AG10803 (cell line): ENCODE measurements at places on chromosomes 5 and 9.

DNA sequence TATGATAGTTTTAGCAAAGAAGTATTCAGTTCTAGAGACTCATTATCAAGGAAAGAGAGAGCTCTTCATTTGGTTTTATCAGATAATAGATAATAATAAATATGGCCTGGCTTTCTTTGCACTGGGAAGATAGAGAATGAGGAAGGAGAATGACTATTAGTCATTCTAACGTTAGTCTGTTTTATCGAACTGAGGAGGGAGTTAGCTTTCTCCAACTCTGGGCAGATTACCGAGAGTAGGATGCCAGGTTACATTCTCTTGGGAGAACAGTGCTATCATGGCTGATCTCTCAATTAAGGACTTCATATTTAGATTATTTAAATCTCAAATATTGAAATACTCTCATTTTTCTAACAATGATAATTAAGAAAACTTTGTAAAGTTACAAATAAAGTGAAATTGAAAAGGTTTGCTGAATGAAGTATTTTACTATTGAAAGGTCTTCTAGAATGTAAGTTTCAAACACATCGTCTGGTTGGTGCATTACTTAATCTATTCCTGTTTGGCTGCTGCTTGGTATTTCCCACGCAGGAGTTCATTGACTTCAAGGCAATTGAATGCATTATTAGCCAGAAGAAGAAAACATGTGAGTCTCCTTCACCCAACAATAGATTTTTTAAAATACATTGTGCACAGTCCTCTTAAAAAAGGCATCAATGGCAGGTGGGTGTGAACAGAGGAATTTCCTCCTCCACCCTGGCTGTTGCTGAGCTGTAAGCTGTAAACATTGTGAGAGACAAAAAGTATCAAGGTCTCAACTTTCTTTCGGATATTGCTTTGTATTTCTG is 140.8 kb downstream of the C9orf152 start:
- peak; percentile 21 for DNase-seq

- no peak for DNase-seq
Measured at GRCh38 chr5:170137694-170138214, 32.1 kb downstream of the FOXI1 start.

DNA sequence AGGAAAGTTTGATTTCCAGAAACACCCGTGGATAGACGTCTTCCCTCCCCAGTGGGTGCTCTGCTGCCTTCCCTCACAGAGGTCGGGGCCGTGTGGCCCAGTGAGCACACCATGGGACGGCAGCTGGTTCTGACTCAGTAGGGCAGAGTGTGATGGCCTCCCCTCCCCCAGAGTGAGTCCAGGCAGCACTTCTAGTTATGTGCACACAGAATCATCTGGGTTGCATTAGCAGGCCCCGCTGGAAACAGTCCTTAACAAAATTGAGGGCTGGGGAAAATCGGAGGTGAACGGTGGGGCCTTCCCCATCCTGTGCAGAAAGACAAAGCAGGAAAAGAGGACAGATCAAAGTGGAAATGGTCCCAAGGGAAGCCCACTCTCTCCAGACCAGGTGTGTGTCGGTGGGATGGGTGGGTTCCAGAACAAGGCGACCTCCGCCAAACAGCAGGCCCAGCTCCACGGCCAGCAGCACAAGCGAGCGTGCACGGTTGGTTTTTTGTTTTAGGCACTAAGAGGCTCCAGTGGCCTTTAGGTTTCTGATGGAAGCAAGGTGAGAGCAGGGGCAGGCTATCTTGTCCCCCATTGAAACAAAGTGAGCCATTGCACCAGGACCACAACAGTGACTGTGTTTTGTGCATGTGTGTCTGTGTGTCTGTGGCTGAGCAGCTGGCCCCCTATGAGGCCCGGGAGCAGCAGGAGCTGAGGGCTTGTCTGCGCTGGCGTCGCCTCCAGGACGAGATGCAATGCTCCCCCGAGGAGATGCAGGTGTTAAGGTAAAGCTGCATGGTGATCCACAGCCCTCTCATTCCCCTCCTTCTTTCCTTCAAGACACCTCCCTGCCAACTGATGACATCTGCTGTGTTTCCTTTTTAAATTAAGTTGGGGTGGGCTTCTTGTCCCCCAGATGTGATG is 201.5 kb downstream of the AOPEP start:
- DNase-seq, result peak; percentile 63

DNA sequence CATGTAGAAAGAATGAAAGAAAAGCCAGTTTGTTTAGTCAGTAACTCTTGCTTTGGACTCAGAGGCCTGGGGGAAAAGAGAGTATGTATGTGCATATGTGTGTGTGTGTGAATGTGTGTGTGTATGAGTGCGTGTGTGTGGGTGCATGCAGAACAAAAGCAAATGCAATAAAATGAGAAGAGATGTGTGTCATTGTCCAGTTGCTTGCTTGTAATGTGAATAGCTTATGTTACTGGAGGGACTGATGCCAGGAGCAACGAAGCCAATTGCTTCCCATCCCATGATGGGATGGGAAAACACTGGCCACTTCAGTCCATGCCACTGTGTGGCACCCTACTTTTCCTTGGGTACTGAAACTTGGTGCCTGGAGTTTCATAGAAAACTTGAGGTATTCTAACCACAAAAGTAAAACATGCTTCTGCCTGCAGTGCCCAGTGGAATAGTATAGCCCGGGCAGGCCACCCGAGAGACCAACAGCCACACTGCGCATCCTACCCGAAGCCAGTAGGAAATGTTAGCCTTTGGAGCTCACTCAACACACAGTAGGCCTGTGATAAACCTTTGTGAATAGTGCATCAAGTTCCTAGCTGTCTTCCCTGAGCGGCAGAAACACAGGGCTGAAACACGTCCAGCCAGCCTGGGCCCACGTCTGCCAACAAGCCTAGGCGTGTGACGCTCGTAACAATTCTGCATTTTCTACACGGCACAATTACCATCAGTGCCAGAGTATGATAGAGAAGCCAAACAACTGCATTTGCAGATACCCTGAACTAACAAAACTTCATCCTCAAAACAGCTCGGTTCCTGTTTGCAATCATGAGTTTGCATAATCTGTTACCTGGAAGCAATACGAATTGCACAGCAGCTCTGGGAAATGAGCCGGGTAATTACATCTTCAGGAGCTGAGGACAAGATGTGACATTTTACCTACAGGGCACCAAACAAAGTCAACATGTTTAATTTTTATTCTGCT is 198.1 kb downstream of the SYK start:
- DNase-seq, result no peak

DNA sequence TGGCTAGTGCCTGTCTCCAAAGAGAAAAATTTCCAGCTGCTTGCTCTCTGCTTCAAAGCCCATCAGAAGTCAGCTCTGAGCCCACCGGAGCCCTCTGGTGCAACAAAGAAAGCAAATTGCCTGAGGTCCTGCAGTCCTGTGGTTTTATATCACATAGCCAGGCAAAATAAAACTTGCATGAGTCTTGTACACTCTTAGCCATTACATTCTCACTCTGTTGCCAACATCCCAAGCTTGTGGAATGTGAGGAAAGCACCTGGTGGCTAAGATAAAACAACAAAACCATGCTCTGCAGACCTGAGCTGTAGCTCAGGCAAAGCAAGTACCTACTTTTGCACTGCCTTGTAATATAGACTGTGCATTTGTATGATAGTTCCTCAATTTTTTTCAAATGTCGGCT is 133.7 kb downstream of the GPBP1 start:
- DNase-seq, result no peak

DNA sequence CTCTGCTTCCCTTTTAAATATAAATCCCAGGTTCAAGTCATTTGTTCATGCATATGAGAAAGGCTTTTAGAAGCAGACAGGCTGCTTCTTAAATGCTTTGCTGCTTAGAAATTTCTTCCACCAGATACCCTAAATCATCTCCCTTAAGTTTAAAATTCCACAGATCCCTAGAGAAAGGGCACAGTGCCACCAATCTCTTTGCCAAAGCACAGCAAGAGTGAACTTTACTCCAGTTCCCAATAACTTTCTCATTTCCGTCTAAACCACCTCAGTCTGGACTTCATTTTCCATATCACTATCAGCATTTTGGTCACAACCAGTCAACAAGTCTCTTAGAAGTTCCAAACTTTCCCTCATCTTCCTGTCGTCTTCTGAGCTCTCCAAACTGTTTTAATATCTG is 679.8 kb upstream of the FTMT start:
- DNase-seq, result peak; percentile 24

DNA sequence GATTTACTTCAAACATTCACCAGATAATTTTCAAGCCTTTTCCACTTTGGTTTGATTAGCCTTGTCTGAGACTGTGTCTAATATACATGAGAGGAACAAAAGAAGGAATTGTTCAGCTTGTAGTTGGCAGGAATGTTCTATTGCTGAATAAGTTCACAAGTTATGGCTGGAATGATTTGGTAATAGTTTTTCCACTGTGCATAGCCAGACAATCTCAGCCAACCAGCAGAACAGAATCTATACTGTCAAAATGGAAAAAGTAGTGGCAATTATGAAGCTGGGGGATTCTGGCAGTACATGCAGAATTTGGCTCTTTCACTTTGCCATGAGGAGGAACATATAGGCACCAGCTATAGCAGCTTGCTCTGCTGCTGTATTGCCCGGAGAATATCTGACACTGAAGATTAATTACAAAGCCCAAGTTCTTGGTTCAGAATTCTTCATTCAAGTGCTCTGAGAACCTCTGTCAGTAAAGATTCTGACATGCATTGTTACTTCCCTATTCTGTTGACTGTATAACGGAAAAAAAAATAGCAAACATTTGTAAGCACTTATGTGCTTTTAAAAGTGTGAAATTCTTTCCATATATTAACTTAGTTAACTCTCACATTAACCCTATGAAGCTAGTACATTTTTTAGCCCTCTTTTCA is 150.6 kb downstream of the PRR16 start:
- DNase-seq, result peak; percentile 82

DNA sequence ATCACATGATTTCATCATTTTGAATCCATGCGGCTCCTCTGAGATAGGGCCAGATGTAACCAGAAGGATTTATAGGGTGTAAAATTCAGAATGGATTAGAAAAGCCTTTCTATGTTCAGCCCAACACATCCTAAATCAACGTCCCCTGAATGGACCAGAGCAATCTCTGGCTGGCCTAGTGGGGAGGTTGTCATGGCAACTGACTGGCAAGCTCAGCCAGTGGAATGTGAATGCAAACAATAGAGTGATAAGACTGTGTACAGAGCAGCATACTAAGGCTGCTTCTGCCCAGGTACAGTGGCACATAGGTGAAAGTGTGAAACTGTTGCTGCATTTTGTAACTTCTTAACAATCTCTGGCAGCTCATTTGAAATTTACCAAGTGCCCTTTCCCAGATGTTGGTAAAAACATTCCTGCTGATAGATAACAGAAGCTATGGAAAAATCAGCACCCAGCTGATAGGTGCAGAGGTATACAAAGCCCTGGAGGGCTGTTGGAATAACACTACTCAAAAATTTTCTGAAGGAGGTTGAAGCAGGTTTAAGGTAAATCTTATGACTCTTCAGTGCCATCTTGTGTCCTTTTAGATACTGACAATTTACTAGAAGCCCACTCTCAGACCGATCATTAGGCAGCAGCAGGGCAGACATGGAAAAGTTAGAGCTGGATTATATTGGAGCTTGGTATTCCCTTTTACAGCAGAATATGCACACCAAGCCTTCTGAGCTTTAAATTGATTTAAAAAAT is 267.2 kb downstream of the RAB3C start:
- peak; percentile 12 for DNase-seq

- DNase-seq, result no peak
Measured at GRCh38 chr5:116037236-116037822, 5.1 kb downstream of the ARL14EPL start.

DNA sequence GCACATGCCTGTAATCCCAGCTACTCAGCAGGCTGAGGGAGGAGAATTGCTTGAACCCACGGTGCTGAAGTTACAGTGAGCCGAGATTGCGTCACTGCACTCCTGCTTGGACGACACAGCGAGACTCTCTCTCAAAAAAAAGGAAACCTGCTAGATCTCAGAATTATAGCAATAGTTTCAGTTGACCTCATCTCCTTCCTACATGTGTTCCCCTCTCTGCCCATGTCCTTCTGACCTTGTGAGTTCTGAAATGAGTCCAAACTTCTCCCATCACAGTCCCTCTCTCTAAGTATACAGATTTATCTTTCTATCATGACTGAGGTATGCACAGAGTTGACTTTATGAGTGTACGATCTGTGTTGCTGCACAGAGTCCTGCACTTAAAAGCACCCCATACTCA is 44.6 kb upstream of the SHOC1 start:
- peak; percentile 66 for DNase-seq

DNA sequence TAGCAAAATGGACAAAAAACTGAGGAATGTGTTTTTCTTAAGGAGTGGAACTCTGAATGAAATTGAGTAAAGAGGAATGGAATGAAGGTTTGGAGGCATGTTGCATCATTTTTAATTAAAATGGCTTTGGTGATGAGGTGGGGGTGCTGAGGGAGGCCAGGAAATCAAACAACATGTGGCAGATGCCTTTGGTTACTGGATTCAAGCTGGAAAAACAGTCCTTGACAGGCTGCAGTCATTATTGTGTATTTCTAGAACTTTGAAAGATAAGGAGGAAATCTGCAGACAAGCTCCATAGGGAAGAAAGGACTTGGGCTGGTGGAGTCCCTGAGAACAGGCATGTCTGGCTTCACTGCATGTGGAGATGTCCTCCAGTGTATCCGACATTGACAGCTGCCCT is 203.5 kb upstream of the HAPLN1 start:
- peak; percentile 91 for DNase-seq

GRCh38 chr9:88005240-88005639 is 30.9 kb upstream of the CDK20 start:
- peak; percentile 67 for DNase-seq

DNA sequence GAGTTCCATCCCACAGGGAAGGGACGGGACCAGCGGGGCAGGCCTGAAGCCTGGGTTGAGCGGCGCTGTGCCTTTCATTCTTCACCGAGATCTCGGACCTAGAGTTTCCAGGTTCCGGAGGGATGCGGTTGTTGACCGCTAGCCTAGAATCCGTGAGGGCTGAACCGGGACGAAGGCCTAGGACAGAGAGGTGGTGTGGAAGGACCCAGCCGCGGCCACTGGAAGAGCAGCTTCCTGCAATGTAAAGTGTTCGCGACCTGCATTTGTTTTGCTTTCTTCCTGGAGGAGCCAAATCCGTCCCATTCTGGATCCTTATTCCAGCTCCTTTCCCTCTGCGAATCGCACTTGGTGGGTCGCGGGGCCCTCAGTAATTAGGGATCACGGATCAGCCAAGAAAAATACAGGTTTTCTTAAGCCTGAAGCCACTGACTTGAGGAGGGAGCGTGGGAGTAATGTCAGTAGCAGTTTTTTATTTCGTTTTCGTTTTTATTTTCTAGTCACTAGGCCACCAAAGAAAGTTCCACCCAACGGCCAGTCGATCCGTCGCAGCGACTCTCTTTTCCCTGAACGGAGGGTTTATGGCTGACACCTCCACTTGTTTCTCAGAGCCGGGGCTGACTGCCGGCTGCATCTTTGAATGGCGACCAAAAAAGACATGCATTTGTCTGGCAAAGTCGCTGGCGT is 48.6 kb downstream of the ANXA2R start:
- DNase-seq, result no peak

DNA sequence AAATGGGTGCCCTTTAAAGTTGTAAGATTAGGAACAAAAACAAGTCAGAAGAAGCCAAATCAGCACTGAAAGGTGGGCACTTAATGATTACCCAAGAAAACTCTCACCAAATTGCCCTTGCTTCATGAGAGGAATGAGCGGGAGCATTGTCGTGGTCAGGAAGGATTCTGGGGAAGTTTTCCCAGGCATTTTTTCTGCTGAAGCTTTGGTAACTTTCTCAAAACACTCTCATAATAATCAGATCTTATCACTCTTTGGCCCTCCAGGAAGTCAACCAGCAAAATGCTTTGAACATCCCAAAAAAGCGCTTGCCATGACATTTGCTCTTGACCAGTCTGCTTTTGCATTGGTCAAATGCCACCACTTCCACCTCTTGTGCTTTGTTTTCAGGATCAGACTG is 10.4 kb upstream of the PCDHGC3 start:
- DNase-seq, result peak; percentile 76

- peak; percentile 94 for DNase-seq
Measured at GRCh38 chr5:54630738-54631359, 113.3 kb downstream of the SNX18 start.
